ENCODE measurements at places on chromosomes 4 and X. TPM values are rescaled to one million over a fixed set of nuclear protein-coding genes. Genes with fewer than 3 reads are reported as not detected.

The BGN gene
- 66.1 TPM for total RNA-seq

The CHIC1 gene
- total RNA-seq = 10.5 TPM

The FRMD7 gene
- not detected for total RNA-seq

The PDCL2 gene
- total RNA-seq = not detected

- H3K4me3 ChIP-seq = no peak overlapping the region
- no peaks in the 10 kb centered on the region for H3K36me3 ChIP-seq
- no peak for DNase-seq
- H3K4me1 ChIP-seq = no peaks in the 10 kb centered on the region
- H3K27me3 ChIP-seq = no peaks in the 10 kb centered on the region
- no peak overlapping the region for H3K27ac ChIP-seq
Measured at GRCh38 chr4:34720571-34720970, 1523.7 kb downstream of the ARAP2 start.

- H3K4me1 ChIP-seq = peaks cover 4% of the 10 kb centered on the region
- peak overlapping the region; percentile 51 for H3K27ac ChIP-seq
- DNase-seq = no peak
- H3K27me3 ChIP-seq = no peaks in the 10 kb centered on the region
Measured at GRCh38 chr4:74423104-74423503, 21.8 kb upstream of the AREG start.

DNA sequence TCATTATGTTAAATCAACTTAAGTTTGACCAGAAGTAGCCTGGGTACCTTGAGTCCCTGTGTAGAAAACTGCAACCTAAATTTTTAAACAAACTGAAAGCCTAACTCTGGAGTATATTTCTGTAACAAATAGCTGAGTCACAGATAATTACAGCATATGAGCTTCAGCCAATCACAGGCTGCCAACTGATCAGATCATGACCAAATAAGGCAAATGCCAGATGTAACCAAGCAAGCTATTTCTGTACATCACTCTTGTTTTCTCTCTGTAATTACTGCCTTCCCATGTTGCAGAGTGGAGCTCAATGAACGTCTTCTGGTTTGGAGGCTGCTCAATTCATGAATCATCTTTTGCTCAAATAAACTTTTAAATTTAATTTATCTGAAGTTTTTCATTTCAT is 980.9 kb upstream of the DIAPH2 start:
- no peaks in the 10 kb centered on the region for H3K36me3 ChIP-seq
- H3K4me1 ChIP-seq = no peaks in the 10 kb centered on the region
- H3K27me3 ChIP-seq = no peaks in the 10 kb centered on the region

DNA sequence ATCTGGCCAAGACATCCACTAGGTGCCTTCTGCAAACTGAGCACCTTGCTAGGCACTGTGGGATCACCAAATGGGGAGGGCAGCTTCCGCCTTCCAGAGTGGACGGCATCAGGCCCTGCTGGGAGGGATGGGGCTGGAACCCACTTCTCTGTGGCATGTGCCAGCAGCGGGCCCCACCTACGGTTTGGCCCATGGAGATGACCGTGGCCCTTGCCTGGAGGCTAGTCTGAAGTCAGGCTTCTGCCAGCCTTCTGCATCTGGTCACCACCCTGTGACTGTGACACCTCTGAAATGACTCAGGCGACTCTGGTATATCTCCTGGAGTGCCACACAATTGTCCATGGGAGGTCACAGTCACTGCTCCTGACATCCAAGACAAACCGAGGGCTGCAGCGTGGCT is 7.2 kb downstream of the SSR4 start:
- H3K27ac ChIP-seq = no peak overlapping the region
- DNase-seq = no peak

- no peaks in the 10 kb centered on the region for H3K4me1 ChIP-seq
- no peak overlapping the region for H3K27ac ChIP-seq
- no peak for DNase-seq
- no peaks in the 10 kb centered on the region for H3K36me3 ChIP-seq
- no peak overlapping the region for H3K4me3 ChIP-seq
Measured at GRCh38 chr4:5416637-5417036, 291.7 kb downstream of the EVC2 start.

DNA sequence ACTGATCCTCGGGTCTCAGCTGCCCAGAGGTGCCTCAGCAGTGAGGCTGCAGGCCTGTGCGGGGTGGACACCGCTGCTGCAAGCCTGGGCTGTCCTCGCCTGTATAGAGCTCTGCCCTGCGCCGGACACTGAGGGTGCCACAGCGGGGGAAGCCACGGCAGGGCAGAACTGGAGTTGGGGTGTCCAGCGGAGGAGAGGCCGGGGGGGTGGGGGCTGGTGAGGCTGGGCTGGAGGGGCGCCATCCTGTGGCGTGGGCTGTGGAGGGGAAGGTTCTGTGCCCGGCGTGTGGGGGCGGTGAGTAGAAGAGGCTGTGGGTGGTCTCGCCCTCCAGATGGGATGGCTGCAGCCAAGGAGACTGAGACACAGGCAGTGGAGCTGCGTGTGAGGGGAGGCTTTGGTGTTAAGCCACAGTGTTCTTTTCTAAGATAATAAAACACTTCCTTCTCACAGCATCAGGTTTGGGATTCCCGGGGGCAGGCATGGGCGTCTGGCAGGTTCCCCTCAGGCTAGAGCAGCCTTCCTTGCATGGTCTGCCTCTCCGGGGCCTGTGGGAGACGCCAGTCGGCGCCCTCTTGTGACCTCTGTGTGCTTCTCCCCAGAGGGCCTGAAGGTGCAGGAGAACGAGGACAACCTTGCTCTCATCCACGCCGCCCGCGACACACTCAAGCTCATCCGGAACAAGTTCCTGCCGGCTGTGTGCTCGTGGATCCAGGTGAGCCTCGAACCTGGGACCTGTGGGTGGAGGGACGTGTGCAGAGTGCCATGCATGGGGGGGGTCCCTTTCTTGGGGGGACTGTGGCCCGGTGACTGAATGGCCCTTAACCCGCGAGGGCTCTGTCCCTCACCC is 7.4 kb downstream of the UVSSA start:
- H3K27me3 ChIP-seq = no peaks in the 10 kb centered on the region
- no peak overlapping the region for H3K27ac ChIP-seq
- no peak for DNase-seq
- peaks cover 3% of the 10 kb centered on the region for H3K4me1 ChIP-seq
- peaks cover 48% of the 10 kb centered on the region for H3K36me3 ChIP-seq
- no peak overlapping the region for H3K4me3 ChIP-seq

DNA sequence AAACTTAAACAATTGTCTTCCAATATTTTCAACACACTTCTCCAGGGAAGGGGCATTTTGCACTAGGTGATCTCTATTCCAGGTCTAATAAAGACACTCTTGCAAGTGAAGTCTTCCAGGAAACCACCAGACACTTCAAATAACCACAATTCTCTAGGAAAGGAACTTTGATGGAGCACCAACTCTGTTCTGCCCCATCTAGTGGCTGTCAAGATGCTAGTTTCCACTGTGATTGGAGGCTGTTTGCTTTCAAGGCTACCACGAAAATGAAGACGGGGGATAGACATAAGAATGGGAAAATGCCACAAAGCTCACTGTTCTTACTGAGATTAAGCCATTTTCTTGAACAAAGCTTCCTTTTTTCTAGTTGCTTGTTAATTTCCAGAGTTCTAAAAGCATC is 100.6 kb upstream of the F9 start:
- H3K27me3 ChIP-seq = no peaks in the 10 kb centered on the region
- no peaks in the 10 kb centered on the region for H3K4me1 ChIP-seq
- no peak overlapping the region for H3K4me3 ChIP-seq
- no peaks in the 10 kb centered on the region for H3K36me3 ChIP-seq
- DNase-seq = no peak
- H3K27ac ChIP-seq = no peak overlapping the region

DNA sequence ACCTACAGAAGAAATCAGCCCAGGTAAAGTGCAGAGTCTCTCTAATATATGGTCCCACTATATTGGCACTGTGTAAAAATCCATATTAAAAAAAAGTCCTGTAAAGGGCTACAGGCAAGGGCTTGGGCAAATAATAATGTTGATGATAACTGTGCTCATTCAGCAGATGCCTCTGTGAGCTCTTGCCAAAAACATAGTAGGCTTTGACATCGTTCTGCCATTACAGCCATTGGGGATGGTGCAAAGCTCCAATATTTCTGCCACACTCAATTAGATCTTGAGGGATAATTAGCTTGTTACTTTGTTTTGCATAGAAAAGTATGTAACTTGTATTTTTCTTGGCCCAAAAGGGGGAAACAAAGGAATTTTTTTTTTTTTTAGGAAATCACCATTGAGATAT is 645.5 kb upstream of the FAM241A start:
- H3K4me1 ChIP-seq = no peaks in the 10 kb centered on the region
- no peak overlapping the region for H3K4me3 ChIP-seq
- H3K27ac ChIP-seq = no peak overlapping the region
- H3K27me3 ChIP-seq = no peaks in the 10 kb centered on the region
